Stimulated activated CD4-positive, alpha-beta T cell treated with anti-CD3 and anti-CD28 coated beads, Interleukin-4, amount 100 ng/mL, for 1 hour (primary cell): ENCODE measurements at places on chromosomes 2 and 18.
A peak's percentile ranks its signal among the peaks of the same experiment; 100 is the strongest.

DNA sequence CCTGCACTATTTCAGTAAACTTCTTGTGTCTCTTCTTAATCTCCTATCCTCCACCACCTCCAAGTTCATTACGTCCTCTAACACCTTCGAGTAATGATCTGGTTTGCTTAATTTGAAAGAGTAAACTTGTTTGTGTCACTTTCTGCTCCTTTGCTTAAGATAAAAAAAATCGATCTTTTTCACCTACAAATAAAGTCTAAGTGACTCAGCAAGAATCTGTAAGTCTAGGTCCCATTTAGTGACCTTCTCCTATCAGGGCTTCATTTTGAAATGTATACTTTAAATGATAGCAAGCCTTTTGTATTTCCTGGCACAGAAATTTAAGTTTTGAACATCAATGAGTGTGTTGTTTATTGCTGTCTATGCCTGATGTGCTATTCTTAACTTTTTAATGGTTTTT, 260.9 kb upstream of the TFPI start:
- no peak for DNase-seq

DNA sequence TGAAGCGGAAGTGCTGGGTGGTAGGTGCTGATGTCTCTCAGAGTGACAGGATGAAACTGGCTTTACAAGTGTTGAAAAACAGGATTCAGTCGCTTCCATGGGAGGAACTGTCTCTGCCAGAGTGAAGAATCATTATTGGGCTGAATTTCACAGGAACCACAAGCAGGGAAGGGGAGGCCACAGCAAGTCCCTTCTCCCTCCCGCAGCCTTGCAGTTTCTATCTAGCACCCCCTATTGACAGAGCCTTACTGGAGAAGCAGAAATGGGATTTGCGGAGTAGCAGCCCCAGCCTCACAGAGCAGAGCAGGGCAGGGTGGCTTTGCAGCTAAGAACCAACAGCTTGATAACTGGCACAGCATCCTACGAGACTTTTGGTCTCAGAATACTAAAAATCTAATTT, 33.3 kb upstream of the RMP24 start:
- DNase-seq = no peak

DNA sequence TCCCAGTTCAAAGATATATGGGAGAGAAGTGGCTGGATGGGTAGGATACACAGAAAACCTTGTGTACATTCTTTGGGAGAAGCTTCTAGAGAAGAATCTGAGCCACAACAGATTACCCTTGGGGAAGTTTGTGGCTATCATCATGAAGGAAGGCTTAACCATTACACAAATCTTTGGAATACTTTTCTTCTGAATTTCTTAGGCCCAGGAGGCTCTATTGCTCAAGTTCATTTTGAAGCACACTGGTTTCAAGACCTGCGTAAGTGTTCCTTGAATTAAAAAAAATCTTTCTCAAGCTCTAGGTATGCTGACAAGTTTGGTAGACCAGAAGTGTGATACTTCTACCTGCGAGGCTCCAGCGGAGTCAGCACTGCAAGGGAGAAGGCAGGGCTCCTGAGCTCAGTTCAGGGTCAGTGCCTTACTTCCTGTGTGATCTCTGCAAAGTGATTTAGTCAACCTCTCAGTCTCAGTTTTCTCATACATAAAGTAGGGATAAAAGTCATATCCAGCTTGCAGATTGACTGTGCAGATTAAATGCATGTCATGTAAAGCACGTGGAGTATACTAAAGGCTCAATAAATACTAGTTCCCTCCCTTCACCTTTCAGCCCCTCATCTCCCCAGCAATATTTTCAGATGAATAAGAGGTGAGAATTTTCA, 438.6 kb downstream of the DLGAP1 start:
- DNase-seq = no peak

- DNase-seq = no peak
These were observed 433.1 kb upstream of the MAP2 start for GRCh38 chr2:208990716-208991115.

- DNase-seq = no peak
These were observed 146.3 kb upstream of the L3MBTL4 start for GRCh38 chr18:6561016-6561415.

DNA sequence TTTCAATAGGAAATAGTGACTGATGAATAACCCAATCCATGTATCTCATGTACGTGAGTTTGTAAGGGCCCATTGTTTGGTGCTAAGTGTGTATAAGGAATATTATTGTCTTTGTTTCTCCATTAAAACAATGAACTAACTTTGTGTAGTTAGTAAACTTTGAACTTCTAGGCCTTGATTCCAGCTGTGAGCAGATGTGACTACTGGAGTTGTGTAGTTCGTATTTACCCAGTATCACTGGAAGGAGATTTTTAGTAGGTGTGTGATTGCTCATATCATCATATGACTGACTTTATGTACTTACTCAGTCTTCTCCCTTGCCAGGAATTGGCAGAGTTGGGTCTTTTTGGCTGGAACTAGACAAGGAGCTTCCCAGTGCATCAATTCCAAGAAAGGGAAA, 227.4 kb downstream of the AGPS start:
- DNase-seq = no peak

DNA sequence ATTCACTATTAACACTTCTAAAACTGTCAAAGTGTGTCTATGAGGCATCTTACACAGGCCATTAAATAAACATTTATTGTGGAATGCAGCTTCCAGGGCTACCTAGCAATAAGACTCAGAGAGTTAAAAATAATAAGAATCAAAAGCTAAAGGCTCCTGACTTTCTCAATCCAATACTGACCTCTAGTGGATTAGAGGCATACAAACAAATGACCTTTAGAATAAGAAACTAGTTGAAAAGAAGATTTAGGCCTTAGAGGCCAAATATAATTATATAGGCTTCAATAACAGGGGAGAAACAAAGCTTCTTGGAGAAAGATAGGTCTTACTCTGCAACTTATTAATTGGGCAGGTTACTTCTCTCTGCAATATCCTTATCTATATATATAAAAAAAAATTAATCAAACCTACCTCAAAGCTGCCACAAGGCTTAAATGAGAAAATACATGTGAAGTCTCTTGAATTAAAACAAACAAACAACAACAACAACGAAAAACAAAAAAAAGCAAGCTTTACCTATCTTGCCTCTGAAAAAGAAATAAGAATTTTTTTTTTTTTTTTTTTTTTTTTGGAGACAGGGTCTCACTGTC, 246.1 kb downstream of the EXOC6B start:
- DNase-seq = no peak

DNA sequence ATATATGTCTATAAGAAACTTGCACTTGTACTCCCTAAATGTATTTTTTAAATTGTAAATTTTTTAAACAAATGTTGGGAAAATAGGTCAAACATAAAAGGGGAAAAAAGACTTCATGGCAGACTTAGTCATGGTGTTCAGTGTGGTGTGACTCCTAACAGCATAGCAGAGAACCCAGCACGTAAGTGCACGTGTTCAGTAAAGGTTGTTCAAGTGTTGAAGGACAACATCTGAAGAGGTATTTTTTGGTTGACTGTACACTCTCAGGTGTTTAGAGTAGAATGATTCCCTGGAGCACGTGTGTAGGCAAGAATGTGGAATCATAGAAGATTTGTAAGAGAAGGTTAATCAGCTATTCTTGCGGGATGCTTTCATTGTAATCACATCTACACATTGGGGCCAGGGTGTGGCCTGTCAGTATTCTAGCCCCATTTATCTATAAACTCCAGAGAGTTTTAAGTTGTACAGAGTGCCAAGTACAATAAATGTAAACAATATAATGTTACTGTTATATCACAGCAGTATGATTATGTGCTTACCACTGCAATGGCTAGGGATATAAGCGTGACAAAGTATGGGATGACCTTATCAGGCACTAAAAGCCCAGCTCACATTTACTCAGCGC, 106.8 kb downstream of the CRIM1 start:
- DNase-seq = no peak

DNA sequence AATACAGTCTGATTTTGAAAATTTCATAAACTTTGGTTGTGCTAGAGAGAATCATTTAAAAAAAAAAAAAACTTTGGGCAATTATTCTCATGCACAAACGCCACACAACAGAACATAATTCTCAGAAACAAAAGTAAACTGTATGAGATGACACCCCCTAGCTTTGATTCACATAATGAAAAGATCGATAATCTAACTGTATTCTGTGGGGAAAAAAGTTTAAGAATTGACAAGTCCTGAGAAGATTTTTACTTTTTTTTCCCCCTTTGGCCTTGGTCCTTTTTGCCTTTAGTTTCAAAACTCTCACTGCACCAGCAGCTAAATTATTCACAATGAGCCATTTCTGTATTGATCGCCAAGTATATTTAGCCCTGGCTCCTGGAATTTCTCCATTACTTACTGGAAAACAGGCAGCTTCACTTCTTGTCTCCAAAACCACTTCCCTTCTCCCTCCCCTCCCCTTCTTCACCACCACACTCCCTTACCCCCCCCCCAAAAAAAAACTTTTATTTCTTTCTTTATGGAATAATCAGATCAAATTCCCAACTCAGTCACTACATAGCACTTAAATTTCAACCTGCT, 2.0 kb downstream of the IKZF2 start:
- DNase-seq = no peak

DNA sequence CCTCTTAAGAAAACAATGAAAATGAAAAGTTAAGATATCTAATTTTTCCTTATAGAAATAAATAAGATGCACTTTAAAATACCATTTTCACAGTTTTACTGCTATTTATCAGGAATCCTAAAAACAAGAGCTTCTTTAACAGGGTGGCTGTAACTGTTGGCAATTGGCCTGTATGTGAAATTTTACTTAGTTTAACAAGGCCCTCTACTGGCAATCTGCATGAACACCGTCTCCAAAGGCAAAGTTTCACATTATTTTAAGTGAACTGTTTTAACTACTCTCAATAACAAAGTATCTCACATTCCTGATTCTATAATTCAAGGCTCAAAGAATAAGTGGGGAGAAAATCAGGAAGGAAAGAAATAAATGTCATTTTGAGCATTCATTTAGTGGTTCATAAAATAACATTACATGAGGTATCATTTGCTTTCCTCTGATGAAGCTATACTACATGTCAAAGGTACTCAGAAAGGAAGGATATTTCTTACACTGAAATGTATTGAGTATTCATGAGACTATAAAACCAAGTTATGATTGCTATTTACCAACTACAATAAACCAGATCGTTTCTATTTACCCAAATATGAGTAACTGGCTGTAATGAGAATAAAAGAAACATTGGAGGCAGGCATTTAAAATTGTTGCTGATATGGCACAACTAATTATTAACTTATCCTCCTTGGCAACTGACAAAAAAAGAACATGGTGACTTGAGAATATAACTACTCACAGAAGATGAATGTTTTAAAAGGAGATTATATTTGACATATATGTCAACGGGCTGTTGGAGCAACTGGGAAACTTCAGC, 7.0 kb downstream of the NCKAP5 start:
- no peak for DNase-seq

DNA sequence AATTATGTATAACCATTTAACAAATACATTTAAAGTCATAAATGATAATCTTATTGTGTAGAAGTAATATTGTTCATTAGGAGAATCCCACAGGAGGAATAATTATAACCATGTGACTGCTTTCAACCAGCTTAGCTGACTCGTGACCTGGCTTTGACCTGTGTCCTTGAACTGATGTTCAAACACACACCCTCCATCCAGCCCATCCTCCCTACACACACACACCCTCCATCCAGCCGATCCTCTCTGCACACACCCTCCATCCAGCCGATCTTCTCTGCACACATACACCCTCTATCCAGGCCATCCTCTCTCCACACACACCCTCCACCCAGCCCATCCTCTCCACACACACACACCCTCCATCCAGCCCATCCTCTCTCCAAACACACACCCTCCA, 83.5 kb downstream of the EIPR1 start:
- DNase-seq = no peak

GRCh38 chr2:239146011-239146641, 254.7 kb downstream of the HDAC4 start:
- no peak for DNase-seq

GRCh38 chr2:20623241-20623640, 27.7 kb downstream of the HS1BP3 start:
- DNase-seq = no peak

- DNase-seq = no peak
These were observed 869.8 kb downstream of the CPS1 start for GRCh38 chr2:211426240-211426639.

DNA sequence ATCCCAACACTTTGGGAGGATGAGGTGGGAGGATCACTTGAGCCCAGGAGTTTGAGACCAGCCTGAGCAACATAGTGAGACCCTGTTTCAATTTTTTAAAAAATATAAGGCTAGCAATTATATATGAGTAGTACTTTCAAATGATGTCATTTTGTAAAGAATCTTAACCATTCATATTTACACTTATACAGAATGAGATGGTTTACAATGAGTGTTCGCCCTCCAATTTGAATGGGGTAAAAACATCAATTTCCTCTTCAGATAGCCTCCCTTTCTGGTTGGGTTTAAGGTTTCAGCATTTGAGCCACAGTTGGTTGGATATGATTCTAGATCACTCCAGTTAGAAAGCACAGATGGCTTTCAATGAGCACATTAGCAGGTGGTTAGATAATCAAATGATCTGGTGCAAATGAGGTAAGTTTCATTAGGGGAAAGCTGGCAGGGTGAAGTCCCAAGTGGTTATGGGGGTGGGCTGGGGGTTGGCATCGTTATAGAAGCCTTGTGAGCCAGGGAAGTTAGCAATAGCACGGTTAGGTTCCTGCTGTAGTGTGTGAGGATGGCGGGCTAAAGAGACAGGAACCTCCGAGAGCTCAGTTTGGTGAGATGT, 63.9 kb downstream of the TRPM8 start:
- DNase-seq = no peak

DNA sequence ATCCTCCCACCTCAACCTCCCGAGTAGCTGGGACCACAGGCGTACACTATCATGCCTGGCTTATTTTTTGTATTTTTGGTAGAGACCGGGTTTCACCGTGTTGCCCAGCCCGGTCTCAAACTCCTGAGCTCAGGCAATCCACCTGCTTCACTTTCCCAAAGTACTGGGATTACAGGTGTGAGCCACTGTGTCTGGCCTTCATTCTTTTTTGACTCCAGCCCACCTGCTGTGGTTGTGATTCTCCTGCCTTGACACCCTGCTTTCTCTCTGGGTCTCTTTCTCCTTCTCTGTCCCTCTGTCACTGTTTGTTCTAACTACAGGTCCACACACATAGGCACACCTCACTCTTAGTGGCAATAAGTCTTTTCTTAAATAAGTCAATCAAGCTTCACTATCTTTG, 85.3 kb downstream of the FTCDNL1 start:
- no peak for DNase-seq

DNA sequence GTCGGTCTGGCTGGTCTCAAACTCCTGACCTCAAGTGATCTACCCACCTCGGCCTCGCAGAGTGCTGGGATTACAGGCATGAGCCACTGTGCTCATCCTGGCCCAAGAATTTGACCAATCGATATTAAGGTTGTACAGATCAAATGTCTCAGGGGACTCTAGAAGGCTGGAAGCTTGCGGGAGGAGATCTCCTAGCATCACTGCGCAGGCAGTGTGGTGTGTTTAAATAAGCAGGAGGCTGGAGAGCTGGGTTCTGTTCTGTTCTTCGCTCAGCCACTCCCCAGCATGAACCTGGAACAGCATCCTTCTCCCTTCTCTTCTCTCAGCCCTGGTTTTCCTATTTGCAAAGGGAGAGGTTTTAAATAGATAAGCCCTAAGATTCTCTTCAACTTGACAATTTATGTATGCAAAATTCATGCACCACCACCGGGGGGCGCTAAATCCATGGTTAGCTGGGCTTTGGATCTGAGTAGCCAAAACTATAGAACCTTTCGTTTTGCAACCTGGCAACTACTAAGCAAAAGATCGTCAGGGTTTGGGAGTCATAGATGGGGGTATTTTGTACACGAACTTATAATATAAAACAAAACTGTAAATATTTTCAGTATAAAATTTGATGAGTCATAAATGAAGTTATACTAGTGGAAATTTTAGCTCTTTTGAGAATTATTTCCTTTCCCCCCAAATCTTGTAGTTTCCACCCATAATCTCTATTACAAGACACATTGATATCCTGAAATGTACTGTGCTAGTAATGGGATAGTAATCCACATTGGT, 60.6 kb downstream of the SLC16A14 start:
- peak; percentile 85 for DNase-seq
